Endothelial cell of umbilical vein (primary cell): ENCODE measurements at places on chromosomes 2 and 18.

DNA sequence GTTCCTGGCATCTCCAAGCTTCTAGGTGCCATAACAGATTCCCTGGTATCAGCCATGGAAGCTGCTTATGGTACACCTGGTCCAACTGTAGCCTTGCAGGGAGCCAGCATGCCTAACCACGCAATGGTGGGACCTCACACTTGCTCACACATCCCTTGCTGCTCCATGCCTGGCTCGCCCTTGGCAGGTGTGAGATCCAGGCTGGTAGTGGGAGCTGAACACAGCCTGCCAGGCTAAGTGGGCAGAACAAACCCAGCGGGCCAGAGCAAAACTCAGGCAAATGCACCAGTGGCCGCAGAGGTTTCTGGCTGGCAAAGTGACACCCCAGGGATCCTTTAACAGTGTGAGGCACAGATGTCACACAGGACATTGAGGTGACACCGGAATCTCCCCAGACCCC, 185.8 kb downstream of the NDUFA10 start:
- DNase-seq, result no peak

- peak; percentile 89 for DNase-seq
Measured at GRCh38 chr2:161085149-161085548, 75.1 kb upstream of the TANK start.

GRCh38 chr2:202494300-202495229, 118.4 kb downstream of the BMPR2 start:
- DNase-seq, result peak; percentile 93

- no peak for DNase-seq
Measured at GRCh38 chr2:60003076-60003475, 550.4 kb downstream of the BCL11A start.

DNA sequence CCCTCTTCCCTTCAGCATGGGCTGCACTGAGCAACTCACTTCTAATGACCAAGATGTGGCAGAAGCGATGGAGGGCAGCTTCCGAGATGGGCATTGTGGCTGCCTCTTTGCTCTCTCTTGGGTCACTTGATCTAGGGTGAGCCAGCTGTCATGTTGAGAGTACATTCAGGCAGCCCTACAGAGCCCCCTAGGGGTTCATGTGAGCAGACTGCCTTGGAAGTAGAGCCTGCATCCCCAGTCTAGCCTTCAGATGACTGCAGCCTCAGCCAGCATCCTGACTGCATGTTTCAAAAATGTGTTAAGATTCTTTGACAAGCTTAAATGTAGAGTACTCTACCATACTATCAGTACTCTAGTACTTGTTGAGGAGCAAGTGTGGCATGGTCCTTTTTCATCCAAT, 143.9 kb downstream of the NCK2 start:
- DNase-seq, result no peak

- no peak for DNase-seq
Measured at GRCh38 chr2:217430916-217431576, 571.2 kb upstream of the TNP1 start.

DNA sequence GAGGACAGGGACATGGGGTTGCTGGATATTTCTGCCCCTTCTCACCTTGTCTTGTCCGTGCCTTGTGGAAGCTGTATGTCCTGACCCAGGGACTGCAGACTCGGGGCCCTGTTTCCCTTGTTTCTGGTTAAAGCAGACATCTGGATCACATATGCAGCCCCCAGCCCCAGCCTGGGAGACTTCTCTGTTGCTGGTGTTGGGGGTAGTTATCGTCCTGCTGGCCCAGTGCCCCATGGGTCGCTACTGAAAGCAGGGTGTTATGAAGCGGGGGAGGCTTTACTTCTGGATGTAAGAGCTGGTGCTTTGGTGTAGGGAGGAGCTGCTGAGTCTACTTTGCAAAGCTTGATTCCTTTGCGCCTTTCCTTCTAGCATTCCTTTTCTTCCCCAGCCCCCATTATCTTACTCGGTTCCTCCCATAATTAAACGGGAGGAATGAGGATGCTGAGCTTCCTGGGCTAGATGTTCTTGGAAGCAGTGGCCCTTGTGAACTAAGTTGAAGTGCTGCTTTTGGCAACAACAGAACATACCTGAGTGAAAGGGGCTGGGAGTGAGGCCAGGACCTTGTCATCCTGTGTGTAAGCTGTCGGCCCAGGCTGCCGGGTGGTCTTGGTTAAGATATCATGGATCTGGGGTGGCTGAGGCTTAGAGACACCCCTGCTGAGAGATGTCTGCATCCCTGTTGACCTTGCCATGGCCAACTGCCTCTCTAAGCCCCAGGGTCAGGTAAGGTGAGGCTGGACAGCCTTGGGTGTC, 3.4 kb downstream of the TET3 start:
- no peak for DNase-seq

- DNase-seq, result no peak
Measured at GRCh38 chr18:59359576-59359952, 499 bp upstream of the LMAN1 start.

DNA sequence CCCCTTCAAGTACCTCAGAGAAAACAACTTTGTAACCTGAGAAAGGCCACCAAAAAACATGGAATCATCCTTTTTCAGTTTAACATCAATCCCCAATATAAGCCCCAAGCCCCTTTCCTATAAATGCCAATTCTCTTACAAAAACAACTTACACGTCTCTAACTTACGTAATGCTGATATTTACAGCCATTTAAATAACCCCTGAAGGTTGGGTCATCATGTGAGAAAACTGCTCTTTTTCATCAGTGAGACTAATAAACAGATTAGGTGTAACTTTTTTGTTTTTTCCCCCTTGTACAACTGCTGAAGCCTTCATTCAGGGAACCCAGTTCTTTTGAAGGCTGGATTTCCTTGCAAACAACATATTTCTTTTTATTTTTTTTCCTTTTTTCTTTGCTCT, 3.7 kb downstream of the FASTKD1 start:
- DNase-seq, result no peak

DNA sequence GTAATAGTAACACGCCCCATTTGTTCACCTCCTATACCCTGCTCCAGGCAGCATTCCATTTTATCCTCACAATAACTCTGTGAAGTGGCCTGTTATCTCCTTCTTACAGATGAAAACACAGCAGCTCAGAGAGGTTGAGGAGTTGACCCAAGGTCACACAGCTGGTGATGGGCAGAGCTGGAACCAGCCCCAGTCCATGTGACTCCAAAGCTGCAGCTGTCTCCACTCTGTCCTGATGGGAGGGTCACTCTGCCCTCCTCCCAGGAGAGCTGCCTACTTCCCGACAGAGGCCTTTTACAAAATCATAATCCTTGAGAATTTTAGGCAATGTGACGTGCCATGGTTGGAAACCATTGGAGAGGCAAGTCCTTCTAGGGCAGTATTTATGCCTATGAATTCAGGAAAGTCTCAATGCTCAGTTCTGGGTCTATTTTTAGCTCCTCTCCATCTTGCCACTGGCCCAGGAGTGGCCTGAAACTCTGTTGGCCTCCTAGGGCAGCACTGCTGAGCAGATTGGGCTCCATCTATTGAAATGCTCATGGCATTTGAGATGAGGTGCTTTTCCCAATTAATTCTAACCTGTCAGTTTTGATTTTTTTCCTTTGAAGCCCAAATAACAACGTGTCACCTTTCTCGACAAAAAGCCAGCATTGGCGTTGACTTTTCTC, 162.0 kb upstream of the MSH6 start:
- no peak for DNase-seq

DNA sequence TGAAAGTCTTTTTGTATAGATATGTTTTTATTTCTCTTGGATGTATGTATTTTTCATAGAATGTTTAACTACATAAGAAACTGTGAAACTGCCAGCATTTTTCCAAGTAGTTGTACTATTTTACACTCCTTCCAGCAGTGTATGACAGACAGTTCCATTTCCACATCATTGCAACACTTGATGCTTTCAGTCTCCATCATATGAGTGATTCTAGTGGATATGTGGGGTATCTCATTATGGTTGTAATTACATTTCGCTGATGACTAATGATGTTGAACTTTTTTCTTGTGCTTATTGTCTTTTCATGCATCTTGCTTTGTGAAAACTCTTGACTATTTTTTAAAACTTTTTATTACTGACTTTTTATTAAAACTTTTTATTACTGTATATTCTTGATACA, 101.4 kb downstream of the ARHGAP28 start:
- no peak for DNase-seq

DNA sequence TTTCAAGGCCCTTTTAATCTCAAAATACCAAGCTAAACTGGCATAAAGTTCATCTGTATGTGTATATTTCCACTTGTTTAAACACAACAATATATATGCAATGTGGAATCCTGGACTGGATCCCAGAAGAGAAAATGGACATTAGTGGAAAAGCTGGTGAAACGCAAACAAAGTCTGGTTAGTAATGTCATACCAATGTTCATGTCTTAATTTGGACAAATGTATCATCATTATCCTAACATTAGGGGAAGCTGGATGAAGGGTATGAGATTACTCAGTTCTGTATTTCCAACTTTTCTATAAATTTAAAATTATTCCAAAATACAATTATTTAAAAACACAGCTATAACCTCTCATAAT, 3.8 kb downstream of the SP3 start:
- DNase-seq, result no peak

- DNase-seq, result no peak
Measured at GRCh38 chr2:150267651-150268415, 219.6 kb downstream of the RND3 start.

GRCh38 chr18:45370255-45371010, 244.8 kb upstream of the SLC14A2 start:
- DNase-seq, result no peak

- DNase-seq, result no peak
Measured at GRCh38 chr18:62693659-62694058, 21.7 kb upstream of the PHLPP1 start.

DNA sequence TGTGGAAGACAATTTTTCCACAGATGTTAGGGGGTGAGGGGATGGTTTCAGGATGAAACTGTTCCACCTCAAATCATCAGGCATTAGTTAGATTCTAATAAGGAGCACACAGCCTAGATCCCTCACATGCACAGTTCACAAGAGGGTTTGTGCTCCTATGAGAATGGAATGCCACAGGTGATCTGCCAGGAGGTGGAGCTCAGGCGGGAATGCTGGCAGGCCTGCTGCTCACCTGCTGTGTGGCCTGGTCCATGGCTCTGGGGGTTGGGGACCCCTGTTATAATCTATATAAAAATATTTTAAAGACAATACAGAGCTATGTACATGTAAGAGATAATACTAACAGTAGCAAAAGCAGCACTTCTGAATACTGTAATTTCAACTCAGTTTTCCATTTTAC, 19.2 kb downstream of the CWC22 start:
- no peak for DNase-seq

- no peak for DNase-seq
Measured at GRCh38 chr2:97656905-97657587, 6.8 kb downstream of the ACTR1B start.

DNA sequence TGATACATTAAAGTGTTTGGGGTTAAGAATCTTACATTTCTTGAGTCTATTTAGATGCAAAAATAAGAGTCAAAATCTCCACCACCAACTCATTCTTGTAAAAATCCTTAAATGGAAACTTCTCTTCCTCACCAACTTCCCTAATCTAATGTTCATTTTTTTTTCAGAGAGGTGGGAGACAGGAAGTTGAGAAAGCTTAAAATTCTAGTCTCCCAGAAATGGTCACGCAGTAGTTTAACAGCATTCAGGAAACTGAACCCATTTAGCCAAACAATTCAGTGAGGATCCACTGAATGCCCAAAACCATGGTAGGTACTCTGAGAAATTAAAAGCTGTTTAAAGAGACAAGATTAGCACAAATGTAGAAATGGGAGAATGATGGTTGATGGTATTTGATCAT, 69.0 kb downstream of the TXNL1 start:
- DNase-seq, result no peak

GRCh38 chr2:55112229-55113031, 62.2 kb upstream of the RTN4 start:
- peak; percentile 79 for DNase-seq

DNA sequence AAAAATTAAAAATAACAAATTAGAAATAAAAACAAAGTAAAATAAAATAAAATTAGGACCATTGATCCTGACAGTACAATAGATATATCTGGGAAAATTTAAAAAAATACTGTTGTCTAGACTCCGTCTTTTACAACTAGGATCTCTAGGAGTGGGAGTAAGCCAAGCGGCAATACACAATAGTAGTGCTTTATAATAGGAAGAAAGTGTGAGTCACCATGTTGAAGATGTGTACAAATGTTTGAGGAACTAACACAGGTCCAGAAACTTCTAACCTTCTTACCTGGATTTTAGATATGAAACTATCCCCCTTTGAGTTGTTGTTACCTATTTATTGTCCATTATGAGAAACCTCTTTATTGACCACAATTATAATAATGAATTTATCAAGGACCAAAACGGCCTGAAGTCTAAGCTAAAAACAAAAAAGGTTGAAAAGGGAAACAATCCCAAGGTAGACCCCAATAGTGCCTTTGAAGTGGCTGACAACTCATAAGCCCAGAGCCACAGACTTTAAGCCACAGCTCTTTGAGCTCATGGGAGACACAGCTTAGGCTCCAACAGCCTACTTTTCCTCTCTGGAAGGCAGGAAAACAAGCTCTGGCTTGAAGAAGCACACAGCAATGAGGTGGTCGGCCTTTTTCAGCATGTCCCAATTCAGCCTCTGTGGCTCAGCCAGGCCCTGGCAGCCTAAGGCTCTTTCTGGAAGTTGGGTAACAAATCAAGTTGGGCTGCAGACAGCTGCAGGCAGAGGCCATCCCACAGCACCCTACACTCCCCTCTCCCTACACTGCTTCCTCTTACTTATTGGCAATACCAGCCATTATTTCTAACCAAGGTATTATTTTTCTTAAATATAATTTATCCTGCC, 62.9 kb downstream of the AQP4 start:
- no peak for DNase-seq

- no peak for DNase-seq
Measured at GRCh38 chr2:161045726-161046125, 114.5 kb upstream of the TANK start.

GRCh38 chr2:13255485-13255884, 538.7 kb downstream of the TRIB2 start:
- DNase-seq, result no peak

DNA sequence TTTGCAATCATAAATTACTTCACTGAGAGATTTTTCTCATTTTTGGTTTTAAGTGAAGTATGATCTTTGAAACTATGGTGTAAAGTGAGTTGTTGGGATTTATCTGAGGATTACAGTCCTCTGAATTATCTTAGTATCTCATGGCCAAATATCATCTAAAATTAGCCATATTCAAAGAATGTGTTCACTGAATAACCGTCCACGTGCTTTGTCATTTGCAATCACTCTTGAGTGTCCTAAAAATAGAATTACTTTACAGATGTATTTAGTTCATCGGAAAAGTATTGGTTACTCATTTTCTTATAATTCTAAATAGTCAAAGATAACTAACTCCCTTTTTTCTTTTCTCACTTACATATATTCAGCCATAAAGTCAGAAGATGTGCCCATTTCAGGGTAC, 141.2 kb downstream of the RTN4 start:
- DNase-seq, result no peak

DNA sequence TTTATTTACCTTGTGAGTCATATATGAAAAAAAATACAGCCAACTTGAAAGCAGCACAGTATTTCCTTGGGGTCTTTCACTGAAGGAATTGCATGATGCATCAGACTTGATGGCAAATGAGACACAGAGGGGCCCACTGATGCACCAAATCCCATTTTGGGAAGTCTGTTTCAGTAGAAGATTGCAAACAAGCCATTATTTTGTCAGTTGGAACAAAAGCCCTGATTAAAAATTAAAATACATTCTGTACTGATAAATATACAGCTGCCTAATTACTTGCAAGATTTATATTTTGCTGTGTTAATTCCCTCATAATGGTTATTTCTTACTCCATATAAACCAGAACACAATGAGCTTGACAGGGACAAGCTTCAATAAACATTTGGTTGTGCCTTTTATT, 370.4 kb downstream of the SUCLG1 start:
- DNase-seq, result no peak
